ENCODE measurements at places on chromosomes 5 and 9.

GRCh38 chr5:99315413-99316183 lies 386.8 kb upstream of the CHD1 start:
- no peak for DNase-seq

DNA sequence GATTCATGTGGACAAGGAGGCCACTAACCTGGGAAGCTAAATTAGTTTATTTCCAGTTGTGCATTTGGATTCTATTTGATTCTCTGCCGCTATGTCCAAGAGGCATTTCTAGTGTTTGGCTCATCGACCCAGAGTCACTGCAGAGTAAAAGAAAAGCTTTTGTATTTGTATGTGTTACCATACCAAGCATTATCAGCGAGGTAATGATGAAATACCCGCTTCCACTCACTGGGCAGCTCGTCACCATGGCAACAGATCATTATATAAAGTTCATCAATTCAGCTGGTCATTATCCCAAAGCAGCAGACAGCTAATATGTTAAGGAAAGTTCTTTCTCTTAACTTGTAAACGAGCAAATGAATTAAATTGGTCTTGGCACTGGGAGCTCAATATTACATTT lies 380.3 kb downstream of the SEMA5A start:
- no peak for DNase-seq

GRCh38 chr5:143398451-143399237 lies 4.8 kb downstream of the NR3C1 start:
- no peak for DNase-seq

DNA sequence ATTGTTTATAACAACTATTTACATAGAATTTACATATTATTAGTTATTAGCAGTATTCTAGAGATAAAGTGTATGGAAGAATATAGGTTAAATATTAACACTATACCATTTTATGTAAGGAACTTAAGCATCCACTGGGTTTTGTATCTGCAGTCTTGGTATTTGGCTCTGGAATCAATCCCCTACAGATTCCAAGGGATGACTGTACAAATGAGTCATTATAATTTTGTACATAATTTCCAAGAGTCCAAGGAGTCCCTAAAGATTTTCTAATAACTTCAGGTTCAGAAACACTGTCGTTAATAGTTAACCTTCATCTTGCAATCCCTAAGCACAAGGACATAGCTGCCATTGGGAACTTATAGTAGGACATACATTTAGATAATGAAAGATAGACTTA lies 254.8 kb upstream of the PDE4D start:
- no peak for DNase-seq

GRCh38 chr5:74916831-74917710 lies 50.9 kb upstream of the FAM169A start:
- no peak for DNase-seq

GRCh38 chr5:158943057-158943456 lies 156.7 kb downstream of the EBF1 start:
- DNase-seq: peak; percentile 83

GRCh38 chr5:24351285-24351684 lies 293.5 kb downstream of the CDH10 start:
- no peak for DNase-seq

DNA sequence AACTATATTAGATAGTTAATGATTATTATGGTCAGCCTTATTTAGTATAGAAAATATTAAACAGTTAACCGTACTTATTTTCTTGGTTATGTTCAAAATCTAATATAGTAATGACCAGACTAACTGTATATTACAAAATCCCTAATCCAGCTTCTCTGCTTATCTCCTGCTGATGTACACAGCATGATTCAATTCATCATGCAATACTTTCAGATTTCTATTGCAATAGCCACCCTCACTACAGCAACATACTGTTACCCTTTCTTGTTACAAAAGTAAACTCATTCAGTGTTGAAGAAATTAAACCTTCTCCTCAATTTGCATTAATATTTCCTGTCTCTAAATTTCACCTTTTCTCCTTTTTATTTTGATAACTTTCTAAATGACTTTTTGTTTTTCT lies 1375.0 kb upstream of the NUDT12 start:
- no peak for DNase-seq

DNA sequence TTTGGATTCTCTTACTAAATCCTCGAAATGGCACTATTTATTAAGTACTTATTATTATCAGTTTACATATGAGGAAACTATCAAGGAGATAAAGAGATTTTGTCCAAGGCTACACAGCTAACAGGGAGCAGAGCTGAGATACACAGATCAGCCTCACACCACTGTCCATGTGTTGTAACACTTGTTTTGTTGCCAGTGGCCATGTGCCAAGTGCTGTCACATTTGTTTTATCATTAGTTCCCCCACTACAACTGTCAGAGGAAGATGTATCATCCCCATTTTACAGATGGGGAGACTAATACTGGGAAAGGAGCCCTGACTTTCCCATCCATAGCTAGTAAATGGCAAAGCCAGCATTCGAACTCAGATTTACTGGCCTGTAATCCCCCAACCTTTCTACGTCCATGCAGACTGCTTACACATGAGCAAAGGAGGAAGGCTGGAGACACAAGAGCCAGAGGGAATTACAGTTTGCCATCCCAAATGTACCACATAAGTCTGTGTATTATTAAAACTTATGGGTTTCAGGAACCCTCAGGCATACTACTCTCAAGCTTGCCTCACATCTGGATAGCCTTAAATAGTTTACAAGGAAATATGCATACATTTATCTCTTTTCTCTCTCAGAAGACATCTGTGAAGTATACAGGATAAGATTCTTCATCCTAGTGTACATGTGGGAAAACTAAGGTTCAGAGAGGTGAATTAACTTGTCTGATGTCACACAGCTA lies 25.1 kb downstream of the PAPPA start:
- no peak for DNase-seq
